ENCODE measurements at places on chromosomes 12 and 14. TPM values are rescaled to one million over a fixed set of nuclear protein-coding genes. Genes with fewer than 3 reads are reported as not detected.

ANO2 gene
- not detected for total RNA-seq

ATP23 gene
- total RNA-seq: 15.9 TPM

BCL7A gene
- 8.5 TPM for total RNA-seq

TEX22 gene
- total RNA-seq: 3.9 TPM

ESRRB gene
- 0.22 TPM for total RNA-seq

RILPL1 gene
- 0.79 TPM for total RNA-seq

SLCO1B1 gene
- not detected for total RNA-seq

KRT79 gene
- total RNA-seq: not detected

EXOC3L4 gene
- not detected for total RNA-seq

GRCh38 chr14:77270361-77271112, 469 bp downstream of the NGB start:
- no peaks in the 10 kb centered on the region for H3K36me3 ChIP-seq
- DNase-seq: no peak
- H3K27ac ChIP-seq: no peak overlapping the region
- peaks cover 38% of the 10 kb centered on the region for H3K27me3 ChIP-seq
- no peak overlapping the region for H3K4me3 ChIP-seq
- H3K4me1 ChIP-seq: peaks cover 1% of the 10 kb centered on the region

- H3K27me3 ChIP-seq: no peaks in the 10 kb centered on the region
- H3K36me3 ChIP-seq: peaks cover 6% of the 10 kb centered on the region
- H3K4me3 ChIP-seq: no peak overlapping the region
- no peak overlapping the region for H3K27ac ChIP-seq
- DNase-seq: no peak
- peaks cover 10% of the 10 kb centered on the region for H3K4me1 ChIP-seq
Measured at GRCh38 chr12:89073027-89073398, 279.3 kb downstream of the DUSP6 start.

DNA sequence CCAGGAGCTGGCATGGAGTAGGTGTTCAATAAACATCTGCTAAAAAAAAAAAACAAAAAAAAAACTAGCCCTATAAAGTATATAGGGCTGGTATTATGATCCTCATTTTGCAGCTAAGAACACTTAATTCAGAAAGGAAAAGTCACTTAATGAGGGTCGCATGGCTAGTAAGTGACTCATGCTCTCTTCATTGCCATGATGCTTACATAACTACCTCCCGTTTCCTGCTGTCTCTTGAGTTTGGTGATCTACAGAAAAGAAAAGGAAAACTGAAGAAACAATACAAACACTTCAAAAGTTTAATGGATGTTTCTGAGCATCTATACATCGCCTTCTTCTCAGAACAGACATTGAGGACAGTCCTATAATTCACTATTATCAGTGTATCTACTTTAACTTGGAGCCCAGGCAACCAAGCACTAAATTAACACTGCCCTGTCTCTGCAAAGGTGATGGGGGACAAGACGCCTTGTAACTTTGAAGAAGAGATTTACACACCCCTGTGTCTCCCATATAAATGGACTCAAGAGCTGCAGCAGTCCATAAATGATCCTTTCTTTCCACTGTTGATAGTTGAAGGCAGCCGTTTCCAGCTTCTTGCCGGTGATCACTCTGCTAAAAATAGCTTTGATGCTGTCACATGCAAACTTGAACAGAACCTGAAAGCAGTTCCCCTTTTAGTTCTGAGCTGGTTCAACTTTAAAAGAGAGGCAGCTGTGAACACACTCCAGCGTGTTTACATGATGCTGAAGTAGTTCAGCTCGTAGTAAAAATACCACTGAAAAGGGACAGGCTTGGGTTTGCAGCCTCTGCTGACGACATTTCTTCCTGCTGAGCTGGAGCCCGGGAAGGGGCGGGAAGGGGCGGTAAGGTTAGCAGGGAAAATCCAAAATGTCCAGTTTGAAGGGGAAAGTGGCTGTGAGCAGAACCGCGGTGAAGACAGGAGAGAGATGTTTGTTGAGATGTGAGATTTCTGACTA, 113.3 kb downstream of the FOXN3 start:
- H3K36me3 ChIP-seq: peaks cover 23% of the 10 kb centered on the region
- H3K27ac ChIP-seq: peak overlapping the region; percentile 83
- no peaks in the 10 kb centered on the region for H3K27me3 ChIP-seq

GRCh38 chr14:103163199-103163598, 39.9 kb downstream of the TNFAIP2 start:
- no peaks in the 10 kb centered on the region for H3K27me3 ChIP-seq
- no peak overlapping the region for H3K27ac ChIP-seq
- no peaks in the 10 kb centered on the region for H3K36me3 ChIP-seq
- no peak for DNase-seq
- no peaks in the 10 kb centered on the region for H3K4me1 ChIP-seq
- no peak overlapping the region for H3K4me3 ChIP-seq

- peaks cover 5% of the 10 kb centered on the region for H3K4me1 ChIP-seq
- no peaks in the 10 kb centered on the region for H3K27me3 ChIP-seq
- no peak overlapping the region for H3K27ac ChIP-seq
- peak overlapping the region; percentile 17 for H3K4me3 ChIP-seq
Measured at GRCh38 chr12:81520064-81520945, 238.8 kb downstream of the PPFIA2 start.

DNA sequence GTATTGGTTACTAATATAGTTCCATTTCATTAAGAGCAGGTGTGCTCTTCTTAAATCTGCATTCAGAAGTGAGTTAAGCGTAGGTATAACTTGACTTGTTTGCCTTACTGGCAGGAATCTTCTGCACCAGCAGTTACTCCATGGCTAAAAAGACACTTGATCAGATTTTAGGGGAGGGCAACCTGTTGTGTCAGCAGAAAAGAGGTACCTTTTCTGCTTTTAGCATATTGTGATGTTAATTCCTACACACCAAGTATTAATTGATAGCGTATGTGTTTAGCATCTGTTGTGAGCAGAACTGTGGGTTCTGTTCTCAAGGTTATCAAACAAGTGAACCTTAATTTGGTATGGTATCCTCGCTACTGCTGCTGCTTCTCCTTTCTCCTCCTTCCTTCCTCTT, 38.3 kb downstream of the TTLL5 start:
- H3K27ac ChIP-seq: no peak overlapping the region
- no peaks in the 10 kb centered on the region for H3K27me3 ChIP-seq
- no peak for DNase-seq
- H3K4me3 ChIP-seq: no peak overlapping the region
- H3K4me1 ChIP-seq: no peaks in the 10 kb centered on the region
- peaks cover 18% of the 10 kb centered on the region for H3K36me3 ChIP-seq

DNA sequence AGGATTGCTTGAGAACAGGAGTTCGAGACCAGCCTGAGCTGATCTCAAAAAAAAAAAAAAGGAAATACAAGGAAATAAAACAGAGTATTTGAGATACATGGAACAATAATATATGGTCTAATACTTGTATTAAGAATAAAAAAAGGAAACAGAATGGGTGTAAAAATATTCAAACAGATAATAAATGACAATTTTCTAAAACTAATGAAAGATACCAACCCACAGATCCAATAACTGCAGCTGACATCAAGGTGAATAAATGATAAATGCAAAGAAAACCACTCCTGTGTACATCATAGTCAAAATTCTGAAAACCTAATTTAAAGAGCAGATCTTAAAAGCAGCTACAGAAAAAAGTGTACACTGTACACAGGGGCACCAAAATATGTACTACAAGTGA, 4.1 kb upstream of the ETV6 start:
- no peak for DNase-seq
- H3K4me1 ChIP-seq: peaks cover 6% of the 10 kb centered on the region

DNA sequence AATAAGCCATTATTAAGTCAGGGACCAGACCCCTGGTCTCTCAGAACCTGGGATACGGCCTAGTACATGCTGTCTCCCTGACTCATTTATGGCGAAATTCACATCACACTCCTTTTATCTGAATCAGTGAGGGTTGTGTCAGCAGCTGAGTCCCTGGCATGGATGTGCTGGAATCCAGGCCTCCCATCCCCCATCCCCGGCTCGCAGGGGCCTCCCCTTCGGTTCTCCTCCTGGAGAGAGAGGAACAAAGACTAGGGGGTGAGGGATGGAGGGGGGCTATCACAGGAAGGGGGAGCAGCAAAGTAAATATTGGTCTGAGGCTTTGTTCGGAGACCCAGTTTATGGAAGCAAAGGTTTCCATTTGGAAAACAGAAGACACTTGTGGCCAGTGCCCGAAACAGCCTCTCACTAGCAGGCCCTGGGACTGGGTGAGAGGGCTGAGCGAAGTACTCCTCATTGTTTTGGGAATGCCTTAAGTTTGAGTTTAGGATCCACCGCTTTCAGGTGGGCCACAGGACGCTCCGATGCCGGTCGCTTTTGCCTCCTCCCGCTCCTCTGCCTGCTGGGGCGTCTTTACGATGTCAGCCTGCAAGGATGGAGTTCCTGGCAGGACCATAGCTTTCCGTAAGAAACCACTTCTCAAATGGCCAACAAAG, 145.0 kb downstream of the PRKCH start:
- peaks cover 89% of the 10 kb centered on the region for H3K36me3 ChIP-seq
- peaks cover 78% of the 10 kb centered on the region for H3K4me1 ChIP-seq
- no peak for DNase-seq
- no peaks in the 10 kb centered on the region for H3K27me3 ChIP-seq

DNA sequence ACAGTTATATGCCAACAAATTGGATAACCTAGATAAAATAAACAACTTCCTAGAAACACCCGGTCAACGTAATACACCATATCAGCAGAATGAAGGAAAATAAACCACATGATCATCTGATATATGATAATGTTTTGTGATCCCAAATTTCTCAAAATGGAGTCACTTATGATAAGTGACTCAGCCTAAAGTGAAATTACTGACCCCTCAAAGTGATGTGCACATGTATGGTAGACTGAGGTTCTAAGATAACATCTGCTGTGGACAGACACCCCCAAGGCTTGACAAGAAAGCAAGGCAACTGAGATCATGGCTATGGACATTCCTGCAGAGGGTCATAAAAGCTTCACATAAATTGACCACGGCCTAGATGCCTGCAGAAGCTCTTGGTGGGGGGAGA, 105.1 kb upstream of the DCN start:
- H3K27me3 ChIP-seq: no peaks in the 10 kb centered on the region
- no peaks in the 10 kb centered on the region for H3K4me1 ChIP-seq
- no peak overlapping the region for H3K27ac ChIP-seq
- H3K36me3 ChIP-seq: no peaks in the 10 kb centered on the region

- no peak overlapping the region for H3K4me3 ChIP-seq
- H3K27me3 ChIP-seq: no peaks in the 10 kb centered on the region
- no peak for DNase-seq
Measured at GRCh38 chr12:89975574-89975973, 266.9 kb upstream of the ATP2B1 start.

DNA sequence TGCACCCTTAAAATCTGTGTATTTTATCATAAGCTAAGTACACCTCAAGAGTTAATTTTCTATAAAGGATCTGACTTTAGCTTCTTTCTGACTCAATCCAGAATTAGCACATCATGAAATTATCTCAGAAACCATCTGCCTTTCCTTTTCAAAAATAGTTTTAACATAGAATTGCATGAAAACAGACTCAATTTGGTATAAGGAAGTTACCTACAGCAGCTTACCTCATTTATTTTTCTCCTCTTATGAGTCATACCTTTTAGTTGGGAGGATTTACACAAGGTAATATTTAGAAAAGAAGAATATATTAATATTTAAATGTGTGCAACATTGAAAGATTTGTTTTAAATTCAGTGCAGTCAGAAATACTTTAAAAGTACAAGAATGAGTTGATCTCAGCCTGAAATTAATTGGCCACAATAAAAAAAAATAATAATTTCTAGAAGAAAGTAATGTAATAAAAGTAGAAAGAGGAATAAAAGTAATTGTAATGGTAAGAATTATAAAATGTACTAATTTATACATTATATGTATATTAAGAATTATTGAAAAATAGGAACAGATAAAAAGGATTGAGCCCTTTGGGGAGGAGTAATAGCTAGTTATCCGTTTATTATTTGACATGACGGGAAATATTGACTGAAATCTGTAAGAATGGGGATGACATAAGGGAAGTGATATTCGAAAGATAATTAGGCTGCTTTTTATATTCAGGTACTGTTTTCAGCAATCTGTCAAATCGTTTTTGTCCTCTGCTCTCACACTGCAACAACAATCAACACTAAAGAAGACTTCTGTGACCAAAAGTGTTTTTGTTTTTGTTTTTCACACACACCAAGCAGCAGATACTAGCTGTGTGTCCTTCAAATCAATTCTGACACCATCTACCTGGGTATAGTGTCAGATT, 20.5 kb downstream of the ADAM21 start:
- H3K4me3 ChIP-seq: no peak overlapping the region
- no peak for DNase-seq
- H3K4me1 ChIP-seq: peaks cover 3% of the 10 kb centered on the region
- H3K27me3 ChIP-seq: no peaks in the 10 kb centered on the region

DNA sequence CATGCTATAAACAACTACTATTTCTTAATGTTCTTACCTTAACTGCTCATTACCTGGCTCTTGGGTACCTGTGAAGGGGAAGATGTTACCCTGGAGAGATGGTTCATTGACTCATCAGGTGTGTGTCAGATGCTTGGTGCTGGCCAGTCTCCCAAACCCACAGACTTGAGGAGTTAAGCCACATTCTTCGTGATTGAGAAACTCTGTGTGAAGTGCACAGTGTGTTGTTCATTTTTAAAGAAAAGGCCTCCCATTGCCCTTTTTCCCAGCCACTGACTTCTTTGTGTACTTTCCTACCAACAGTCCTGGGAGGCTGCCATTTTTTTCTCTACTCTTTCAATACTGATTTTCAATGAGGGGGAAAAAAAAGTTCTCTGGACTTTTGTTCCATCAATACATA, 3.2 kb downstream of the MGST1 start:
- no peaks in the 10 kb centered on the region for H3K4me1 ChIP-seq
- peak overlapping the region; percentile 7 for H3K27ac ChIP-seq
- DNase-seq: no peak
- peaks cover 8% of the 10 kb centered on the region for H3K27me3 ChIP-seq

DNA sequence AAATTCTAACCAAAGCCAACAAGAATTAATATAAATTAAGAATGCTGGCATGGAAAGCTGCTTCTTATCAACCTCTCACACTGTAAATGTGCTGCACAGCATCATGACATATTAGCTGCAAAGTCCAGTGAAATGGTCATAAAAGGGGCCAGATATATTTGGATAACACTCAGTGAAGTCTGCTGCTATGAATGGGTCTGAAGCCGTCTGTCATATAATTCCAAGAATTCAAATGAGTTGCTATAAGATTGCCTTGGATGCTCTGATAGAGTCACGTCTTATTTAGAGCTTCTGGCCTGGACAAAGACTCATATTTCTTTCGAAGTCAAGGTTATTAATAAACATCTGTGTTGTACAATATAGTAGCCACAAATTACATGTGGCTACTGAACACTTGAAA, 54.3 kb upstream of the OVCH1 start:
- H3K27me3 ChIP-seq: peaks cover 4% of the 10 kb centered on the region
- no peaks in the 10 kb centered on the region for H3K4me1 ChIP-seq
- no peak overlapping the region for H3K4me3 ChIP-seq
- no peak overlapping the region for H3K27ac ChIP-seq
- no peak for DNase-seq

GRCh38 chr14:55892906-55893305, 225.3 kb upstream of the PELI2 start:
- DNase-seq: no peak
- no peaks in the 10 kb centered on the region for H3K4me1 ChIP-seq
- H3K27ac ChIP-seq: no peak overlapping the region
- no peaks in the 10 kb centered on the region for H3K36me3 ChIP-seq
- H3K27me3 ChIP-seq: peaks cover 13% of the 10 kb centered on the region

DNA sequence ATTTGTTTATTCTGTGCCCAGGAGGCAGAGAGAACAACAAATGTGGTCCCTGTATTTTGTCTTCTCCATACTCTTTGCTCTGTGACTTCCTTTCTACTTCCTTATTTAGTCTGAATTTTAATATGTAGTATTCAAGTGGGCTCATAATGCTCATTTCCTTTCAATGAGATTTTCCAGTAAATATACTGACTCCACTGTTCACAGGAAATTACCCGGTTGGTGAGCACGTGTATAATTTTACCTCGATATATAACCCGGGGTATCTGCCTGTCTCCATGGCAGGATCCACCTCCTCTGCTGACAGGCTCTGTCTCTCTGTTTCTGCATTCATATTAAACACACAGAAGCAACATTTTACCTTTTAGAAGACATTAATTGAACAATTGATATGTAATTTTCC, 166.0 kb downstream of the SLC38A4 start:
- H3K36me3 ChIP-seq: no peaks in the 10 kb centered on the region

Data from activated CD4-positive, alpha-beta T cell treated with anti-CD3 and anti-CD28 coated beads, Interleukin-2, amount 10 ng/mL, durations not matched to agents 7 days and 5 days (primary cell).